ENCODE measurements at places on chromosomes 7 and 10.

- no peak for DNase-seq
Measured at GRCh38 chr10:67664942-67665341, 31.1 kb downstream of the CTNNA3 start.

GRCh38 chr7:149569025-149569725 is 71.6 kb upstream of the ZNF746 start:
- no peak for DNase-seq

DNA sequence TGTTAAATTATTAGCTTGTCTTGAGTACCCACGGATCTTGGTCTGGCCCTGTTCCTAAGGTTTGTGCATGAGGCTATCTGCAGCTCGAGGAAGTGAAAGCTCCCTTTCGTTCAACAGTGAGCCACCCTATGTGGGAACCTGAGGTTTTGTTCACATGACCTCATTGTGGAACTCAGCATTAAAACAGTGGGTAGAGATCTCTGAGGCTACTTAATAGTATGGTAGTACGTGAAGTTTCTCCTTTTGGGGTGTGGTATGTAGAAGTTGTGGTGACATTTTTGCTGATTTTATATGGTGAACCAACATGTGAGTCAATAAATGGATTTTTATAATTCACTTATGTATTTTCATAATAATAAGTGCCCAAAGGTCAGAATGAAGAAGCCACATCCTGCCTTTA is 252.7 kb upstream of the FERD3L start:
- DNase-seq: no peak

DNA sequence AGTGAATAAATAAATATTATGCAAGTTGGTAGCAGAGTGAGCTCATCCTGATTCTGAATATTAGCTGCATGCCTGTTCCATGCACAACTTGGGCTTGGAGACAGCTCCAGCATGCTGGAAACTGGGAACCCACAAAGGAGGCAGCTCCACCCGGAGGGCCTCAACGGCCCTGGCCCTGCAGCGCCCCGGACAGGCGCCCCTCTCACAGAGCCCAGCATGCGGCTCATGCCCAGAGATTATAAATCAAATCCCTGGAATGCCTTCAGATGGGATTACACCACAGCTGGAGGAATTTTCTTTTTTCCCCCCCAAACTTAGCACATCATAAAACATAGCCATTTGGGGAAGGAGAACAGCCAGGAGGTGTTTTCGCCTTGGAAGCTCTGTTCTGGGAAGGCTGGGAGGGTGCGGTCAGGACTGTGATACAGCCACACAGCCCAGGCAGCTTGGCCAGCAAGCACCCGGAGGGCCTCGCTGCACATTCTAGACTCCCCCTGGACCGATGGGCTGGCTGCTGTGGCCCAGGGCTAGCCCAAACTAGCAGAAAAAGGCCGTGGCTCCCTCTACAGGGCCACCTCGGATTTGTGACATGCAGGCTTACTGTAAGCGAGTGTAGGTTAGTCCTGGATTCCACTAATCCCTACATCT is 102.4 kb downstream of the PTPN20 start:
- no peak for DNase-seq

- no peak for DNase-seq
Measured at GRCh38 chr10:124225029-124225466, 131.7 kb upstream of the CHST15 start.

DNA sequence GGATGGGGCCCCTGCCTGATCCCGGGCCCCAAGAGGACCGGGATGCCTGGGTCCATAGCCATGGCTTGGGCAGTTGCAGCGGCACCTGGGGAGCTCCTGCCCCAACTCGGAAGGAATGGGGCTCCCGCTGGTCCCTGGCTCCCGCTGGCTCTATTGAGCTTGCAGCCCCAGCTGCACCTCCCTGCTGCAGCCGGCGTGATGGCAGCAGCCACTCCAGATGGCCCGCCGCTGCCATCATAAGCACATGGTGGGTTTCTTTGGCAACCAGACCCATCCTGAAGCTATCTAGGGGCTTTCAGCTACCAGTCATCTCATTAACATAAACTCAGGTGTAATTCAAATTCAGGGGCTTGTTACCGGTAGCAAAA is 11.1 kb upstream of the DNMBP start:
- DNase-seq: no peak

GRCh38 chr10:61415824-61416223 is 37.4 kb downstream of the TMEM26 start:
- no peak for DNase-seq

DNA sequence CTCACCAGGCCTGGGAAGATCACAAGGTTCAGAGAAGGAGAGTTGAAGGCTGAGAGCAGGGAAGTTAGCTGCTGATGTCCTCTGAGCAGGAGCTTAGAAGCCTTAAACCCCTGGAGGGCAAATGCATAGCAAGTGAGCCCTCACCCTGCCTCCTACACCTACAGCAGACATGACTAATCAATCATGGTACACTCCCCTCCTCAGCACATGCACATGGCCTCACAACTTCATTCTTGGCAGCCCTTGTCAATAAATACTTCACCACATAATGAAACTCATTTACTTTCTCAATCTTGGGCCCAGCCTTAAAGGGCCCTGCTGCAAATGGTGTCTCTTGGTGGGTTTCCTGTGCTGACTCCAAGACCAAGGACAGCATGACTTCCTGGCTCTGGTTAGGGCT is 12.9 kb downstream of the MMRN2 start:
- DNase-seq: no peak

DNA sequence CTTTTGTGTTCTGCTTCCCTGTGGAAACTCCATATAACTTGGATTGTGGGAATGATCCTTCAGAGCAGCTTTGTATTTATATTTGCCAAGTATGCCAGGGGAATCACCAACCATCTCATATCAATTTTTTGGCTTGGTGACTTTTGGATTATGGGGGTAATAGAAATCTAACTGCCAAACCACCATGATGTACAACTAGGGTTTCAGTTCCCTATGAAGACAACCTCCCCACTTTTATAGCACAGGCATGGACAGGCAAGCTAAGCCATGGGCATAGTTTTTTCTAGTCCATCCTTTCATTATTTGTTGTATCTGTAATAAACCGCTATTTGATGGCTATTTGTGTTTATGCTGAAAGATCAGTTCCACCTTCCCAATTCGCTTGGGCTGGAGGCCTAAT is 17.7 kb downstream of the NPY start:
- no peak for DNase-seq

DNA sequence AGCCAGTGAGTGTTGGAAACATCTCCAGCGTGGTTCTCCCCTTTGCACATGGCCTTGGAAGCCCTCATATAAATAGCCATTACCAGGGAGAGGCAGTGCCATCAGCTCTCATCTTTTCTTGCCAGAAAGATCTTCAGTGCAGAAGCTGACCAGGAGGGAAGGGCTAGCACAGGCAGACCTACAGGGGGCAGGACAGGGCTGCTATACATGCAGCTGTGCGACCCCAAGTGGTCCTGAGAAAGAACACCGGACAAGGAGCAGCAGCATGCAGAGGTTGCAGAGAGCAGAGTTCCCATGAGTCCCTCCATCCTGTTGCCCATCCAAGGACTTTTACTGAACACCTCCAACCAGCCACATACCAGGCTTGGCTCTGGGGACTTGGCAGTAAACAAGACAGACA is 17.1 kb downstream of the GRID1 start:
- no peak for DNase-seq

Data from stimulated activated CD8-positive, alpha-beta memory T cell treated with anti-CD3 and anti-CD28 coated beads, Interleukin-7, amount 100 ng/mL, for 4 hours (primary cell).